ENCODE measurements at places on chromosomes 11 and 22.
A peak's percentile ranks its signal among the peaks of the same experiment; 100 is the strongest.

- DNase-seq = no peak
Observed at GRCh38 chr22:17161991-17162390, 2.9 kb upstream of the HDHD5 start.

DNA sequence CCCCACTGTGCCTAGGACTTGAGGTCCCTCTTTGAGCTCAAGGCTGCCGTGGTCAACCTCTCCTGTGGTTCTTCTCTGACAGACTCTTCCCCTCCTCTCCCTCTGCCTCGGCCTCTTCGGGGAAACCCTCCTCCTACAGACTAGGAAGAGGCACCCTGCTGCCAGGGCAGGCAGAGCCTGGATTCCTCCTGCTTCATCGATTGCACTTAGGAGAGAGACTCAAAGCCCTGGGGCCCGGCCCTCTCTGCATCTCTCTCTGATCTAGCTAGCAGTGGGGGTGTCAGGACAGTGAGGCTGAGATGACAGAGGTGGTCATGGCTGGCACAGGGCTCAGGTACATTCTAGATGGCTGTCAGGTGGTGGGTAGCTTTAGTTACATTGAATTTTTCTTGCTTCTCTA is 63.6 kb upstream of the EMID1 start:
- DNase-seq = no peak

GRCh38 chr11:19018901-19019300 is 41.6 kb downstream of the MRGPRX2 start:
- no peak for DNase-seq

- no peak for DNase-seq
Observed at GRCh38 chr11:16367252-16367651, 10.9 kb upstream of the SOX6 start.

DNA sequence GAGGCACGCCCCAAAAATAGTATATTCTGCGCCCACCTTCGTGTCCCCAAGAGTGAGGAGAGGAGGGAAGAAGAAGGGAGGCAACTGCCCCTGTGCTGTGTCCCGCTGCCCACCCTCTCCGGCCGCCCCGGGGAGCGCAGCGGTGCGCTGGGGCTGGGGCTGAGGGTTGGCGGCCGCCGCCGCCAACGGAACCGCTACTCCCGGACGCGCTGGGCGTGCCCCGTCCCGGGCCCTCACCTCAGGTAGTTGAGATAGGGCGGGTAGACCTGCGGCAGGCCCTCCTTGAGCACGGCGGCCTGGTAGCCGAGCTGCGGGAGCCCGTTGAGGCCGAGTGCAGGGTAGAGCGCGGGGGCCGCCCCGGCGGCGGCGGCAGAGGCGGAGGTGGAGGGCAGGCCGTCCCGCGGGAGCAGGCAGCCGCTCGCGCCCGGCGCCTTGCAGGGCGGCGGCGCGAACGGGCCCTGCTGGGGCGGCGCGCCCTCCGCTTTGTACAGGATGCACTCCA is 2.4 kb downstream of the PGR start:
- DNase-seq = no peak

- DNase-seq = peak; percentile 59
Observed at GRCh38 chr11:19714387-19715363, 2.0 kb downstream of the NAV2 start.

GRCh38 chr11:3036419-3036818 is 20.8 kb downstream of the CARS1 start:
- DNase-seq = no peak

GRCh38 chr11:112806876-112807275 is 154.3 kb upstream of the NCAM1 start:
- no peak for DNase-seq

DNA sequence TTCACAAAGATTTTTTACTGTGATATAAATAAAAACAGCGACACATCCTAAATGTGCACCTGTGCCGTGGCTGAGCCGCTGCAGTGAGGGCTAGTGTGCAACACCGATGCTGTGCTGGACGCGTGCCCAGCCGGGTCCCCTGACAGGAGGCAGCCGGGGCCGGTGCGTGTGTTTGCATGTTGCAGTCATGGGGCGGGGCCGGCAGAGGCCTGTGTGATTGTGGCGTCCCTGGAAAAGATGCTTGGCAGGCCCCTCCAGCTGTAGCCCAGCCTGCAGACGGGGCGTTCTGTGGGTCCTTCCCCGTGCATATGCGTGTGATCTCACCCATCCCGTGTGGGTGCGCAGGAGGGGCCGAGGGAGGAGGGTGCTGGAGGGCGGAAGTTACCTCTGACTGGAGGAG is 30.6 kb downstream of the MUC6 start:
- no peak for DNase-seq

GRCh38 chr22:44398856-44399837 is 86.4 kb upstream of the SHISAL1 start:
- DNase-seq = no peak

GRCh38 chr11:559020-559620 is 1.4 kb downstream of the LMNTD2 start:
- DNase-seq = no peak

DNA sequence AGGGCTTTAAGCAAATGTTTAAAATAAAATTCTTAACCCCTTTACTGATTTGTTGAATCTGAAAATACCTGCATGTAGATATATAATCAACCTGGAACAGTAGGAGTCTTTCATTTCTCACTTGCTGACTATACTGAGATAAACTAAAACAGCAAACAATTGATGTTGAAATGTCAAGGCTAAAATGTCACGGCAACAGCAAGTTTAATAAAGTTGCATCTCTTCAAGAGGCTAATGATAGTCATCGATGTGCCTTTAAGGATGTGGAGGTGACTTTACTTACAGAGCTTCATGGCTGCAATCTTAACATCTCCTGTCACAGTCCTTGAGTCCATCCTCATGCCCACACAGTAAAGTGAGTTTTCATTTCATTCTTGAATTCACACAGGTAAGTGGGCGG is 3.6 kb upstream of the PRRG4 start:
- DNase-seq = no peak

DNA sequence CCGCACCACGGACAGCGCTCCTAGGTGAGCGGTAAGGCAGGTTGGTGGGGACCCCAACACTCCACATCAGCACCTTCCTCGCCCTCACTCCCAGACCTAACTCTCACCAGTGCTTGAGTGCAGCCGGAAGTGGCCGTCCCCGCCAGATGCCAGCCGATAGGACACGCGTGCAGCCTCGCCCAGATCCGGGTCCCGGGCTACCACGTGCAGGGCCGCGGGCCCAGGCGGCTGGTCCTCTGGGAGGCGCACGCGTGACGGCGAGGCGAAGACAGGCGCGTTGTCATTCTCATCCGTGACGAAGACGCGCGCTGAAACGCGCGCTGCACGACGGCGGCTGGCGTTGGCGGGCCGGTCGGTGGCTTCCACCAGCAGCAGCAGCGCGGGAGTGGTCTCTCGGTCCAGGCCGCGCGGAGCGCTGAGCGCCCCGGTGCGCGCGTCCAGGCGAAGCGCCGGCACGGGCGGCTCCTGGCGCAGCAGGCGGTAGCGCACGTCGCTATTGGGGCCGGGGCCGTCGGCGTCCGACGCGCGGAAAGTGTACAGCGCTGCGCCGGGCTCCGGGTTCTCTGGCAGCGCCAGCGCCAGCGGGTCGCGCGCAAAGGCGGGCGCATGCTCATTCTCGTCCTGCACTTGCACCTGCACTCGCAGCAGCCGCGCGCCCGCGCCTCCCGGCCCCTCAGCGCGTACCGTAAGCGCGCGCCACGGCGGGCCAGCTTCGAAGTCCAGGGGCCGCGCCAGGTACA is 10.8 kb upstream of the TPP1 start:
- DNase-seq = no peak

GRCh38 chr22:20111689-20112622 is 3.9 kb upstream of the RANBP1 start:
- no peak for DNase-seq

DNA sequence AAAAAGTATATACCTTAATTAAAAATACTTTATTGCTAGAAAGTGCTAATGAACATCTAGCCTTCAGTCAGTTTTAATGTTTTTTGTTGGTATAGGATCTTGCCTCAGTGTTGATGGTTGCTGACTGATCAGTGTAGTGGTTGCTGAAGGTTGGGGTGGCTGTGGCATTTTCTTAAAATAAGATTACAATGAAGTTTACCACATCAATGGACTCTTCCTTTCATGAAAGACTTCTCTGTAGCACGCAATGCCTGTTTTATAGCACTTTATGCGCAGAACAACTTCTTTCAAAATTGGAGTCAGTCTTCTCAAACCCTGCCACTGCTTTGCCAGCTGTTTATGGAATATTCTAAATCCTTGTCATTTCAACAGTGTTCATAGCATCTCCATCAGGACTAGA is 50.6 kb downstream of the LDLRAD3 start:
- DNase-seq = no peak

GRCh38 chr11:11468954-11469353 is 115.9 kb upstream of the CSNK2A3 start:
- DNase-seq = no peak

GRCh38 chr11:67006029-67006884 is 16.7 kb upstream of the SYT12 start:
- DNase-seq = peak; percentile 26

DNA sequence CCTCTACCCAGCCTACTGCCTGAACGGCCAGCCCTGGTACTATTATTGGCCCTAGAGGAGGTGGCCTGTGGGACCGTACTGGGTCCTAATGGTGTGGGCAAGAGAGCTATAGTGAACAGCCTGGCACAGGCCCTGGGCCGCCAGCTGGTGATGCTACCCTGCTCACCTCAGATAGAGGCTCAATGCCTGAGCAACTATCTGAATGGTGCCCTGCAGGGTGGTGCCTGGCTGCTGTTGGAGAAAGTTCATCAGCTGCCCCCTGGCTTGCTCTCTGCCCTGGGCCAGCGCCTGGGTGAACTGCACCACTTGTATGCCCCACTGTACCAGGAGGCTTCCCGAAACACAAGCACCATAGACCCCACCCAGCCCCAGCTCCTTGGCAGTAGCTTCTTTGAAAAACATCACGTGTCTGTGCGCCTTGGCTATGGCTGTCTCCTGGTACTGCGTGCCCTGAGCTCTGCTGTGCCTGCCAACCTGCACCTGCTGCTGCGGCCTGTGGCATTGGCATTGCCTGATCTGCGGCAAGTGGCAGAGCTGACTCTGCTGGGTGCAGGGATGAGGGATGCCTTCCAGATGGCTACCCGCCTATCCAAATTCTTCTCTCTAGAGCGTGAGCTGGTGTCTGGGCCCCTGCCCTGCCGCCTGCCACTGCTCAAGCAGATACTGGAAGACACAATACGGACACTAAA is 49.0 kb downstream of the DNHD1 start:
- DNase-seq = no peak

DNA sequence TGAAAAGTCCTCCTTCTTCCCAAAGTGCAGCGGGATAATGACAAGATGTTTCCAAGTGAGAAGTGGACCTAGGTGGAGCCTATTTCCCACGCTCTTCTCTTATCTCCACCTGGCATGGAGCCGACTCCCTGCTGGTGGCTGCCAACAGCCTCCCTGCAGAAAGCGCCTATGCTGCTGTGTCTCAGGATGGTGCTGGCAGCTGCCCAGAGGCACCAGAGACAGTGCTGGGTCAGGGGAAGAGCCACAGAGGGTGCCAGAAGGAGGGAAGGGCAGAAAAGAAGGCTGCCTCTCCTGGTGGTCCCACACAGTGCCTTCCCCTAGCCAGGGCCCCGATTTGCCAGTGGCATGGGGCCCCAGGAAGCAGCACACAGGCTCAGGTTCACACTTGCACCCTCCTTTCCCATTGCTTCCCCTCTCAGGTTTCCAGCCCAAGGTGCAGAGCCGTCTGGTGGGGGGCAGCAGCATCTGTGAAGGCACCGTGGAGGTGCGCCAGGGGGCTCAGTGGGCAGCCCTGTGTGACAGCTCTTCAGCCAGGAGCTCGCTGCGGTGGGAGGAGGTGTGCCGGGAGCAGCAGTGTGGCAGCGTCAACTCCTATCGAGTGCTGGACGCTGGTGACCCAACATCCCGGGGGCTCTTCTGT is 19.0 kb downstream of the CD5 start:
- peak; percentile 37 for DNase-seq

DNA sequence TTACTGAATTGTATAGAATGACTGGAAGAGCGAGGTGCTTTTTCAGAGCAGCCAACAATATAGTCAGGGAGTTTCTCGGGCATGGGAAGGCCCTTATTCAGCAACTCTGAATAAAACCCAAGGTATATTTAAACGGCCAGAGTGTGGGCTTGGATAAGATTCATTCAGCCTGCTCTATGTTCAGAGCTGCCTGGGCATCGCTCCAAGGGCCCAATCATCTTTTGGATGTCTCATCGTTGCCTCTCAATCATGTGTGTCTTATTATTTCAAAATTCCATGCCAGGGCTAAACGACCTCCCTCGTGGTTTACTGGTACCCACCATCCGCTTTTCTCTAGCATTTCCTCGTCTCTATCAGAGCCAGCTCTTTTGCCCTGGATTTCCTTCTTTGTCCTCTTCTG is 19.5 kb upstream of the NTM start:
- DNase-seq = no peak

GRCh38 chr11:77119531-77119936 is 8.5 kb upstream of the MYO7A start:
- DNase-seq = no peak

GRCh38 chr11:122077459-122077858 is 38.6 kb downstream of the BLID start:
- DNase-seq = no peak

DNA sequence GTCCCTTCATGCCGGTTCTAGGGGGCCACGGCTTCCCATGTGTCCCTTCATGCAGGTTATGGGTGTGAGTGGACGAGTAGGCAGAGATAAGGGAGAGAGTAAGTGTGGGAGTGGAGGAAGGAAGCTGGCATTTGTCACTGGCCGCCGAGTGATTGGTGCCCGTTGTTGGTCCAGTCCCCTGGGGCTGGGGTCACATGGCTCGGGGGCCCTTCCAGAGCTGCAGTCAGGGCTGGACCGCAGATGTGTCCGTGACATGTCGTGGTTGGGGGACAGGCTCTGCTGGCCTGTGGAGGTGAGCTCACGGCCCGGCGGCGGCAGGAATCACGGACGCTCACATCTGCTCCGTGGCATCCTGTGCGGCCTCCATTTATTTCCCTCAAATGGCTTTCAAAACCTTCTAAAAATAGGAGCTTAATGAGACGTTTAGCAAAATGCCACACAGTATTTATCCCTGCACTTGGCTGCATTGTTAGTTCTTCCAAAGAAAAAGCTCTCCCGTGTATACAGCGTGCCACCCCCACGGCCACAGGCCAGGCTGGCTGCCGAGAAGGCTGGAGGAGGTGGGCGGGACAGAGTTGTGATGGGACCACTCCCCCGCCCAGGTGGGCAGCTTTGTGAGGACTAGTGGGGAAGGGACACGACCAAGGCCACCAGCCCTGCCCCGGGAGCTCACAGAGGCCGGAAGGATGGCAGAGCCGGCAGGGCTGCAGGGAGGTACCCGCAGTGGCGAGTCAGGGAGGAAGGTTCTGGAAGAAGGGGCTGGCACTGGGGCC is 386.7 kb downstream of the TBC1D22A start:
- DNase-seq = no peak

- DNase-seq = no peak
Observed at GRCh38 chr11:60194511-60194910, 11.6 kb upstream of the MS4A6A start.
